ENCODE measurements at places on chromosomes 2 and 18.
A peak's percentile ranks its signal among the peaks of the same experiment; 100 is the strongest.

DNA sequence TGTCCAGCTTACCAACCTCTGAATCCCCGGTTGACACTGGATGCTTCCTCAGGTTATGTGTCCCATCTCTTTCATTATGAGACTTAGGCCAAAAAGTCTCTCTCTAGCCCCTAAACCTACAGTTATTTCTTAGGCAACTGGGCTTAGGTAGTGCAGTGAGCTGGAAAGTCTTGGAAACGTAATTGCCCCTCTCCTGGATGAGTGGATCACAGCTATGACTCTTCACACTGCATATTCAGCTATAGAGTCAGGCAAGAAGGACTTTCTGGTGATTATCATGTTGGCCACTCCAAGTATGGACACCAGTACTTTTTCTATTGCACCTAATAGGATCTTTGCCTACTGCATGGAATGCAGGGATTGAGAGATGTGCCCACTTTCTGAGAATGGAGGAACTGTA lies 458.3 kb upstream of the CELF4 start:
- no peak for DNase-seq

DNA sequence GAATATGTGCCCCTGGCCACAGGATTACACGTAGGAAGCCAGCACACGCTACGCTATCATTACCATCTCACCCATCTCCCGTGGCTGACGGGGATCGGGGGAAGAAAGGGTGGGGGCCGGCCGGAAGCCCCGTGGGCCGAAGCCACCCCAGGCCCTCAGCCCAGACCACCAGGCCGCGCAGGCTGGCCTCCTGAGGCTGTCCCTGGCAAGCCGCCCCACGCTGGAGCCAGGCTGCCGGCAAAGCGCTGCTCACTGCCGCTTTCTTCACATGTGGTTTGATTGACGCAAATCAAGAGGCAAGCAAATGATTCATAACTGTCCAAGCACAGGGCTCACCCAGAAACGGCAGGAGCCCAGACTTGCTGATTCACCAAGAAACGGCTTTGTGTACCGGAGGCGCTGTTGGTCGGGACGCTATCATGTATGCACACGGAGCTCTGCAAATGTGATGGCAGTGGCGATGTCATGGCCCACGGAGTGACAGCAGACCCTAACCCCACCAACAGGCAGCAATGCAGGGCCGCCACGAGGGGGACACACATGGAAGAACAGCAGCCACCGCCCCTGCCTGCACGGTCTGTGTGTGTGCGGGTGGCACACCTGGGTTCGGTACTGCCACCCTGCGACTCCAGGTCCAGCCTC lies 125.7 kb downstream of the HDAC4 start:
- peak; percentile 86 for DNase-seq

DNA sequence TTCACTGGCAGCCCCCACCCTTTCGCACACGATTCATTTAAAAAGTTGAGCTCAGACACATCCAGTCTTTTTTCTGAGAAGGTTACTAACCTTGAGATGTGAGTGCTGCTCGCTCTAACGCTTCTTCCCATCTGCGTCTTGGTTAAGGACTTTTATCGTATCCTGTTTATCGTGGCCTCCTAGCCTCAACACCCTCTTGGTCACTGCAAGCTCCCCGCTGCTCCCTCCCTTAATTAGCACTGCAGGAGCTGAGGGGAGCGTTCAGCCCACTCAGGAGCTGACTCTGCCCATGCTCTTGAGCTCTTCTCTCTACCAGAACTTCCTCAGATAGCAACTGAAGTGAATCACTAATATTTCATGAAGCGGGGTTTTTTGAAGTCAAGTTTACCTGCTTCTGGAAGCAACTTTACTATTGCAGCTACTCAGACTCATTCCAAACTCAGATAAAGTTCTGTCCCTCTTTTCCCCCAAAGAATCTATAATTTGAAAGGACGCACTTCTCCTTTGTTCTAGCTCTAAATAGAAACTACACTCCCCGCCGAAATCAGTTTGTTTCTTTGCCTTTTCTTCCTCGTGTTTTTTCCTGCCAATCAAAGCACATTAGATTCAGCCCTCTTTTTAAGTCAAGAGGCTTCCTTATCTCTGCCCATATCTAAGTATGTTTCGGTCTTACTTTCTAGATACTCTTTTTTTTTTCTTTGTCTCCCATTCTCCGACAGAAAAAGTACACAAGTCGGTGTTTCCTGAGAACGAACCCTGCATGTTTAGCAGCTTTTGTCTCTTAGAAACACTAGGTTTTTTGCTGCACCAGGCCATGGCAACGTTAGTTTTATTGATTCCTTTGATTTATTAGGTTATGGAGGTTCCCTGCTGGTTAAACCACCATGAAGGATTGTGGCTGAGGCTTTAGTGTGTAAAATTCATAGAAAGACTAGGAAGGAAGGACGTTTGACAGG lies 9.3 kb upstream of the CD226 start:
- peak; percentile 36 for DNase-seq

DNA sequence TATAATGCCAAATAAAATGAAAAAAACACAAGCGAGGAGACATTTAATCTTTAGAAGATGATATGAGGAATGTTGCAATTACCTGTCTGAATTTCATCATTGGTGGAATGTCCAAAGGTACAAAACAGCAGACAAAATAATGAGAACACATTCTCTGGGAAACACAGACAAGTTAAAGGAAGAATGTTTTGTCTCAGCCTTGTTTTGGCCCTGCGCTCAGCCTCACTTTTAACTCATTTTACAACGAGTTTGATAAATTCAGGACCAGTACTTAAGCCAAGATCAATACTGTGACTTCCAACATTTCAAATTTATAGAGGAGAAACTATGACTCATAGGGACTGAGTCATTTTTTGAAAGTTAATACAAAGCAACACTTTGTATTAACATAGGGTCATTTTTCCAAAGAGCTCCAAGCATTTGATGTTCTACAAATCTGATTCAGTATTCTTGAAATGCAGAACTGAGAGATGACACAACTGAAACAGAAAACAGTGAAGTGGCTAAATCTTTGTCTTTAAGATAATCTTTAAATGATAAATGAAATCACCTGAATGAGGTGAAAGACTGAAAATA lies 833.2 kb upstream of the CHAC2 start:
- DNase-seq = no peak

- no peak for DNase-seq
Observed at GRCh38 chr18:37443325-37444055, 122.1 kb downstream of the CELF4 start.

DNA sequence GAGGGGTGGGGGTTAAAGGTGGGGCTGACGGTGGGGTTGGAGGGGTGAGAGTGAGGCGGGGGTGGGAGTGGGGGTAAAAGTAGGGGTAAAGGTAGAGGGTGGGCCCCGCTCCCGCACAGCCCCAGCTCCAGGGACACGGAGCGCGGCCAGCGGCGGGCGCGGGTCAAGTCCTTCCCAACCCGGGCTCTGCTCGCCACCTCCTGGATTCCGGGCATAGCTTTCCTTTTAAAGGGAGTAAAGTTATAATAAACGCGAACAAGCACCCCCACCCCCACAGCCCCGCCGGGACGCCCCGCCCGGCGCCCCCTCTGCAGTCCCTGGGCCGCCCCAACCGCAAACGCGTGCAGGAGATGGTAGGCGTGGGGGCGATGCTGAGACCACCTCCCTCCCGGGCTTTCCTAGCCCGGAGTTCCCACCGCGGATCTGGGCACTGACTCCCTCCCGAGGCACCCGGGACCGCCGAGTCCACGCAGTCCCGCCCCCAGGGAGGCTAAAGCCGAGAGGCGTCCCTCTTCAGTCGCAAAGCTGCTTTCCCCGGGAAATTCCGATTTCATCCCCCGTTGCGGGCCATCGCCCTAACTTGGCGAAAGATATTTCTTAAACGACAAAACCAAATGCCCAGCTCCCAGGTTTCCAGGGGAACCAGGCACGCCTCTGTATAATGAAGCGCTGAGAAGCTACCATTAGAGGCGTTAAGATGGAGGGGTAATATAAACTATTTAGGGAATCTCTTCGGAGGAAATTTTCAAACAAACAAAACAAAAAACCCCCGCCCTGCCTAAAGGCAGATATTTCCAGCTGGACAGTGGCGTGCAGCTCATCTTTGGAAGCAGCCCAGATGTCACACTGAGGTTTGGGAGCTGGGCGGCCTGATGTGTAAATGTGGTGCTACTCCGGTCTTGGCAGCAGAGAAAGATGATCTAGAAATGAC lies at the start of gene LIMS2:
TSS of gene LIMS2 (minus strand) at position 200 of the 931 bp plus-strand sequence. CDS start 506 bp downstream, outside the sequence.
- no peak for DNase-seq

DNA sequence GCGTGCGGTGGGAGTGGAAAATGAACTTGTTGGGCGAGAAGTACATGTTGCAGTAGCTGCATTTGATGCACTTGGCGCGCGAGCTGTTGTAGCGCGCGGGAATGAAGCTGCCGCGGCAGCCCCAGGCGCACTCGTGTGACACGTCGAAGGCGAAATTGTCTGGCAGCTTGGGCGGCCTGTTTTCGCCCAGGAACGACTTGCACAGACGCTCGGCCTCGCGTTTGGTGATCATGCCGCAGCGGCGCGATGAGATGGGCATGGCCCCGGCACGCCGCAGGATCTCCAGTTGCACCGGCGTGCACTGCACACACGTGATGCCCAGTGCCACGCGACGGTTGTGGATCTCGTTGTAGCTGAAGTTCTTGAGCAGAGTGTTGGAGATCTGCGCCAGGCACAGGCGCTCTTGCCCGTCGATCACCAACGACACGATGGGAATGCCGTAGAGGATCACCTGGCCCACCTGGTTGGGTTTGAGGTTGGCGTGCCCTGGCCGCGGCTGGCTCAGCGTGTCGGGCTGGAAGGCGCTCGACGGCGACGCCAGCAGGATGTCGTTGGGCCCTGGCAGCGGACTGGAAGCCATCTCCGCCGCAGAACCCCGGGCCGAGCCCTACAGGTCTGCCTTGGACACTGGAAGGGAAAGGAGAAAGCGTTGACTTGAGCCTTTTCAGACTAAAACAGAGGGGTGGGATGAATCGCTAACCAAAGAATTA lies 2.7 kb downstream of the SKOR2 start:
- DNase-seq = no peak

GRCh38 chr18:24234330-24234729 lies 95.5 kb downstream of the CABYR start:
- DNase-seq = no peak

DNA sequence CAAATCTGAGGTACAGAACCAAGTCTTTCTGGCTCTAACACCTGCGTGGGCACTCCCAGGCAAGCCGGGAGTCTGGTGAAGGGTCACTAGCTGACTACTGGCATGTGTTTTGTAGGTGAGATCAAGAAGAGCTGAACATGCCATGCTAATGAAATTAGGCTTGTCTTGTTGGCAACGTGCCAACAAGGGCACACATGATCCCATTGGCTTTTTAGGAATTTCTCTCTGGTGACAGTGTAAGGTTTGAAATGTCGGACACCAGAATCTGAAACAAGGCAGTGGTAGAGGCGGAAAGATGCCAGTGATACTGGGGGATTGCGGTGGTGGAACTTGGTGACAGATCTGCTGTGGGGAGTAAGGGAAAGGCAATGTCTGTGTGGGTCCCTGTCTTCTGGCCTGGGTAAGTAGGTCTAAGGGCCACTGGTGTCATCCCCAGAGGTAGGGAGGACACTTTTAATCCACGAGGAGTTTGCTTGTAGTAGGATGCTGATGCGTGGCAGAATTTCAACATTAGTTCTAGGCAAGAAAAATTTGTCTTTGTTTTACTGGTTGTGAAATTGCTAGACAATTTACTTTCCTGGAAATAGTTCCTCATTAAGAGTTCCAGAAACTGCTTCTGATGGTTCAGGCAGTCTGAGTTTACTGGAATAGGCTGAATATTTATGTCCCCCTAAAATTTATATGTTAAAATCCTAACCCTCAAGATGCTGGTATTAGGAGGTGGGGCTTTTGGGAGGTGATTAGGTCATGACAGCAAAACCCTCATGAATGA lies 52.6 kb upstream of the ACMSD start:
- no peak for DNase-seq

- no peak for DNase-seq
Observed at GRCh38 chr2:146994246-146994645, 850.6 kb upstream of the ACVR2A start.

DNA sequence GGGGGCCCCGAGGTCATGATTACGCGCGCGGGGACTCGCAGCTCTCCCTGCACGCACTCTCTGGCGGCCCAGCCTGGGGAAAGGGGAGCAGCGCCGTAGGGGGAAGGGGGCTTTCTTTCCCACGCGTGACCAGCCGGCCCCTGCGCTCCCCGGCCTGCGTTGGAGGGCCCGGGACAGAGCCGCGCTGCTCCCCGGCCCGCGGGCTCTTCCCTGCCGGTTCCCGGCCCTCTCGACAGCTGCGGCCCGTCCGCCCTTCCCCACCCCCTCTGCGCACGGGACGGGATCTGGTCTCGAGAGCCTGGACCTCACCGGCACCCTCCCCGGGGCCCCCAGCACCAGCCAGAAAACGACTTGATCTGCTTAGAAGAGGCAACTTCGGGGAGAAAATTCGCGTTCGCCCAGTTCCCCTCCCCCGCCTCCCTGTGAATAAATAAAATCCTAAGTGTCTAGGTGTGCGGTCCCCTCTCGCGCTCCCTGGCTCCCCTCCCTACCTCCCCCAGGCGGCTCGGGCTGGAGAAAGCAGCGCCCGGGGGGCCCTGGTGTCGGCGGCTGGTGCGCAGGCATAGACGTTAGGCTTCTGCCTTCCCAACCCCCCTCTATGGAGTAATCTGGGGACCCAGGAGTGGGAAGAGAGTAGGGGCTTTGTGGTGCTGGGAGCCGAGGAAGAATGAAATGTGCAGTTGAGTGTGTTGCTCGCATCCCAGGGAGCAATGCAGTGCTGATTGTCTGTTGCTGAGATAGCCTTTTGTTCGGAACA lies 803 bp upstream of the FIGN start:
- DNase-seq = no peak

DNA sequence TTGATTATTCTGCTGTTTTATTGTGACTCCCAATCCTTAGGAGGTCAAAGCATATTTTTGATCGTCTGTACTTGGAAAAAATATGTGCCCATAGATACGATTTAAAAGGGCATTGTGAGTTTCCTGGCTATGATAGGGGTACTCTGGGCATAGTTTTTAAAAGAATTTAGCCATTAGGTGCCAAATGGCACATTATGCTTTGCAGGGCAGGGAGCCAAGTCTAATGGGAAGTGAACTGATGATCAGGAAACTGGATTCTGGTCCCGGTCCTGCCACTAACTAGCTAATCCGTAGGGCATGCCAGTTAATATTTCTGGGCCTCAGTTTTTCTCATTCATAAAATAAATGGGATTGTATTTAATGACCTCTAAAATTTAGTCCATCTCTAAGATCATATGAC lies 189.3 kb downstream of the LTBP1 start:
- no peak for DNase-seq
